LHCN-M2 (cell line): ENCODE measurements at places on chromosomes 5 and 9. TPM values are rescaled to one million over a fixed set of nuclear protein-coding genes. Genes with fewer than 3 reads are reported as not detected.

DNA sequence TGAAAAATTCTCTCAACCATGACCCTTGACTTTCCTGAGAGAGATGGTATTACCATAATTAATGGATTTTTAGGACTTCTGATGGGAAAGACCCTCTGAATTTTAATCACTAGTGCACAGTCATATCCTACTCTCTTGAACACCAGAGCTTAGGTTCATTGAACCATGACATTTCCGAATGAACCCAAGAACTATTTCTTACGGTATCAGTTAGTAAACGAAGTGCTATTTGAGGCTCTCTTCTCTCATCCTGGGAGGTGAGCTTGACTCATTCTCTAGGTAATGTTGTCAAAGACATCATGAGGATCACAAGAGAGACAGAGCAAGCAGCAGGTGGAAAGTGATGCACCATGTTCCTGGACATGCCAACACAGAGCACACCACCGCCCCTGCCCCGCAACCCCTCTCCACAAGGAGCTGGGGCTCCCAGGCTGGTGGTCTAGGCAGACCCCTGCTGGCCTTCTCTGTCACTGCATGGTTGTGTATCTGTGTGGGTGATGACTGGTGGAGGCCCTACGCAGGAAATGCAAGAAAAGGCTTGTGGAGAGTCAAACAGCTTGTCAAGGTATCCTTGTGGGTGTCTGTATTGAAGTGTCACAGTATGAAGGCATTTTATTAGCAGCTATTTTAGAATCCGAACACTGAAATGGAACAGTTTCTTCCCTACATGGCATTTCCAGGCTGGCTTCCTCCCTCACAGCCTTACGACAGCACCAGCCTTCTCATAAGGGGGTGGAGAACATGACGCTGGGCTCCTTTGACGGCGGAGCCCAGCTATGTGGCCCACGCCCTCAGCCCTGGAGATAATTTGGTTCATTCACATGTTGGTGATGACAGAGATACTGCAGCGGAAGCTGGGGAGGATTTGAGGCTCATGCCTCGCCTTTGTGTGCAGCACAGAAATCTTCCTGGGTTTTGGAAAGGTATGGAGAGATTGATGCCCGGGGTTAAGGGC is 297.6 kb downstream of the NTRK2 start:
- no peak for DNase-seq

- no peak for DNase-seq
Measured at GRCh38 chr5:32276173-32276853, 36.4 kb downstream of the MTMR12 start.

DNA sequence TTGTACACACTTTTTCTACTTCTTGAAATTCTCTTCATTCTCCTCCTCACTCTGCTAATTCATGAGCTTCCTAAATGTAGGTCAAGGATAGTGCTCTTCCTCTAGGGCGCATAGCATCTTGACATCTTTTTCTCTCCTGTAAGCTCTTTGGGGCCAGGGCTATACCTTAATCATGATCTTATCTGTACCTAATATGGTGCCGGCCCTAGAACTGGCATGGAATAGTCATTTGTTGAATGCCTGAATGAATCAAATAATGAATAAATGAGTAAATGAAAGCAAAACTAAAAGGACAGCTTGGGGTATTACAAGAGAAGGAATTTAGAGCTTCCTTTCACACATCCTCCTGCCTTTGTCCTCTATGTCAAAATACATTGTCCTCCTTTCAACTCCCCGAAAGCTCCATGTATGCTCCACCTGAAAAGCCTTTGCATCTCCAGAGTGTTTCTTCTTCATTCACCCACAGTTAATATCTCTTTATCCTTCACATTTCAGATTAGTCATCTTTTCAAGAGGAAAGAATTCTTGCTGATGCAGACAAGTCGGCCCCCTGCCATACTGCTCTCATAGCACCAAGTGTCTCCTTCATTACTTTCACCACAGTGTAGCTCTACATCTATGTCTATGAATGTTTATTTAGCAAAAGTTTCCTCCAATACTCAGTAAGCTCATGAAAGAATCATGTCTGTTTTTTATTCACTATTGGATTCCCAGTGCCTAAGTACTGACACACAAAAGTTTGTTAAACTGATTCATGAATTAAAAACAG is 16.4 kb upstream of the PPP2R2B start:
- no peak for DNase-seq

SLCO4C1 gene
- total RNA-seq, result not detected in 2 replicates

DNA sequence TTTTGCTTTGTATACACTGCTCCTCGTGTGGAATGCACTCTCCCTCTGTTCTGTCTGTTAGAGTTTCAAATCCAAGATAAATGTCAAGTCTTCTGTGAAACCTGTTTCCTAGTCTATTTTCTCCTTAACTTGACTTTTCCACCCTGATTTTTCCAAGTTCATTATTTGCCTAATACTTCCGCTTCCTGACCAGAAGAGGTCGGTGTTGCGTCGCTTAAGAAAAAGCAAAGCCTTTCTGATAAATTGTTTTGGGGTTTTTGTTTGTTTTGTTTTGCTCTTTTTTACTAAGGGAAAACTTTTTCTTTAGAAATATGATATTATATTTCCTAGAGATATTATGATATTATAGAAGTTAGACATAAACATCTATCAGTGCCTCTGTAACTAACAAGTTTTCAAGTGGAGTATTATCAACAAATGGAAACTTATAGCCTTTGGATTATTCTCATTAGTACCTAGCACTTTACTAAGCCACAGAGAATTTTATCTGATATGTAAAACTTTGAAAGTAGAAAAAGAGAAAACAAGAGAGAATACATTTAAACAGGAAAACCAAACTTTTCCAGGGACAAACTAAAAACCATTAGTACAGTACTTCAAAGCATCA is 55.8 kb downstream of the PHAX start:
- peak; percentile 49 for DNase-seq

DNA sequence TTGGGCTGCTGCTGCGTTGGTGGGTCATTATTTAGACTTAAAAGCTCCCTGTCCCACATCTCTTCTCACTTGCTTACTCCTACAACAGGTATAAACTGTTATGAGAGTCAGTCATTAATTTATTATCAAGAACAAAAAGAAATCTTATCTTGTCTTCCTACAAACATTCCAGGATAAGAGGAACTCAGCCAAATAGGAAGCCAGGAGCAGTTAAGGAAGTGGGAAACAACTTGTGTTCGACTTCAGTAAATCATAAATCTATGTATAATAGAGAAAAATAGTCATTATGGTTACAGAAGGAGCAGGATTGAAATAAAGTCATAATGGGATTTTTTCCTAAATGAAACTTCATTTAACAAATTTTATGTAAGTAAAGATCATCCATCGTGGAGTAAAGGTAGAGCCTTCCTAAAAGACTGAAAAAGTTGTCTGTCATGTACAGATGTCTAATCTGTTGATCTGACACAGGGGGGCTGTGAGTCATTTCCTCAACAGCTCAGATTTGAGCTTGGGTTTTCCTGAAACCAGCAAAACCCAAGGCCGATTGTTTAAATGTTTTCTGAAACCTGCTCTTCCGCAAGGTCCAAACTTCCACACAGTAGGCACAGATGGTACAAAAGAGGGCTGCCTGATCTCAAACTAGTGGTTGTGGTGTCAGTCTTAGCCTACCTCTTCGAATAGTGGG is 25.3 kb upstream of the LRRTM2 start:
- DNase-seq, result peak; percentile 58

C5orf52 gene
- total RNA-seq, result not detected in 2 replicates
